Umbilical cord (tissue), 2 donors: ENCODE measurements at places on chromosomes 2 and 18. TPM values are rescaled to one million over a fixed set of nuclear protein-coding genes. Genes with fewer than 3 reads are reported as not detected.

The CTLA4 gene
- not detected for total RNA-seq

The REG1B gene
- total RNA-seq = 1.4 TPM

The SH3RF3 gene
- 7.5 TPM for total RNA-seq

The CCDC141 gene
- 5.3 TPM for total RNA-seq

The DSEL gene
- total RNA-seq = 14.9 TPM

The SCYGR7 gene
- total RNA-seq = not detected

The TMEM247 gene
- total RNA-seq = not detected

- no peak for DNase-seq
Observed at GRCh38 chr2:178513876-178514275, 33.6 kb downstream of the PLEKHA3 start.

DNA sequence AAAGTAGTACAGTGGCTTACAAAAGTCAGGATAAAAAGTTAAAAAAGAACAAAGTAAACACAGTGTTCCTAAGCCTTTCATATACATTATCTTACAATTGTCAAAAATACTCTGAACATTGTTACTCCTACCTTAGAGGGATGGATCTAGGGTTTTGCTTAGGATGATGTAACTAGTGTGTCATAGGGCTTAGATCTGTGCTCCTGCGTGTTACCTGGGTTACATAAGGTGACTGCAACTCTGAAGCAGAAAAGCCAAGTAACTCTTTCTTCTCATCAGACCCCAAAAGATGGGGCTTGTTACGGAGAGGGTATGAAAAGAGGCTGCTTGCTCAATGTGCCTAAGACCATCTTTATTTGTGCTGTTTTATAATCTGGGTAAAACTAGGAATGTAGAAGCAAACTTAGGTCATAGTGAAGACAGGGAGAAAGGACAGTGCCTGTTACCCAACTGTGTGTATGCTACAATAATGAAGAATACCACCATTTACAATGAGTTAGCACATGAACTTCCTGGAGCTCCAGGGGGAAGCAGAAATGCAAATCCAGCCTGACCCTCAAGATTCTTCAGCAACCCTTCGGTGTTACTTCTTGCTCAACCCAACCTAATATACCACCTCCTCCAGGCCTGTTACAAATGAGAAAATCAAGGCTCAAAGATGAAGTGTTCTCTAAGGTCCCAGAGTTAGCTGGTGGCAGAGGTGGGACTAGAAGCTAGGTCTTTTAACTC lies 42.0 kb upstream of the STK17B start:
- no peak for DNase-seq

DNA sequence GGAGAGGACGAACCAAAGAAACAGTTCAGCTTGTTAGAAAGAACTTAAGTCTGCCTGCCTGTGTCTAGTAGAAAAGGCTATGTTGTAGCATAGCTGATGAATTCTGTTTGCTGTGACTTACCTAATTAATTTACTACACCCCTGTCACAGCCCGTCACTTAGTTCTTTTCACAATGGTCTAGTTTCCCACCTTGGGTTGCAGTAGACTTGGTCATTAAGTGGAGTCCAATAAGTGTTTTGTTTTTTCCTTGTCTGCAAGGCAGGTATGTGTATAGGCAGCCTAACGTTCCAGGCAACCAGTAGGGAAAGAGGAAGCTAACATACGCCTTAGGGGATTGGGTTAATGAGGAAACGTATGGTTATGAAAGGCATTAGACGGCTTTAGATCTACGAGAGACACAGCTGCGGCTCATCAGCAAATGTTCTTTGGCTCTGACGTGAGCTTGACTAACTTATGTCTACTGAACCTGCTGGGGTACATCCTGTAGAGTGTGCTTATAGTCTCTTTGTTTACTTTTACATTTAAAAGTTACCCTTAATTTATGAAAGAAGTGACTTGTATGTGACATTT lies 180.1 kb downstream of the PRPF40A start:
- DNase-seq = peak; percentile 44

DNA sequence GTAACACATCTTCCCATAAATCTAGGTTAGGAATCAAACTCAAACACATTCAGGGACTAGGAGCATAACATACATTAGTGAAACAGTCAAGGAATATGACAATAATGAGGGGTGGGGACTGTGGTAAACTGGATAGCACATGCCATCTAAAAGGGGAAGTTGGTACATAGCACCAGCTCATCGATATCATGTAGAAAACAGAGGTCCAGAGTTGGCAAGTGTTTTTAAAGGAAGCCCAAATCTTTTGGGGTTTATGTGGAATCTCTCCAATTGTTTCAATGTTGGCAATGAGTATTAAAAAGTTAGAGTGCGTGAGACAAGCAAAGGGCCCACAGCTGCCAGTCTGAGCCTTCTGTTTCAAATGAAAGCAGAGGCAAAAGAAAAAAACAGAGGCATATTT lies 24.4 kb downstream of the KLF7 start:
- no peak for DNase-seq

- no peak for DNase-seq
Observed at GRCh38 chr2:23487735-23488492, 102.9 kb downstream of the KLHL29 start.

- DNase-seq = no peak
Observed at GRCh38 chr18:60755134-60755533, 382.6 kb upstream of the MC4R start.

GRCh38 chr2:120228503-120228902 lies 5.3 kb upstream of the TMEM185B start:
- peak; percentile 16 for DNase-seq

- no peak for DNase-seq
Observed at GRCh38 chr2:168740360-168740759, 62.1 kb upstream of the NOSTRIN start.

- no peak for DNase-seq
Observed at GRCh38 chr2:183000846-183001245, 37.4 kb downstream of the NCKAP1 start.

GRCh38 chr2:68839260-68839833 lies 31.9 kb downstream of the BMP10 start:
- DNase-seq = no peak

DNA sequence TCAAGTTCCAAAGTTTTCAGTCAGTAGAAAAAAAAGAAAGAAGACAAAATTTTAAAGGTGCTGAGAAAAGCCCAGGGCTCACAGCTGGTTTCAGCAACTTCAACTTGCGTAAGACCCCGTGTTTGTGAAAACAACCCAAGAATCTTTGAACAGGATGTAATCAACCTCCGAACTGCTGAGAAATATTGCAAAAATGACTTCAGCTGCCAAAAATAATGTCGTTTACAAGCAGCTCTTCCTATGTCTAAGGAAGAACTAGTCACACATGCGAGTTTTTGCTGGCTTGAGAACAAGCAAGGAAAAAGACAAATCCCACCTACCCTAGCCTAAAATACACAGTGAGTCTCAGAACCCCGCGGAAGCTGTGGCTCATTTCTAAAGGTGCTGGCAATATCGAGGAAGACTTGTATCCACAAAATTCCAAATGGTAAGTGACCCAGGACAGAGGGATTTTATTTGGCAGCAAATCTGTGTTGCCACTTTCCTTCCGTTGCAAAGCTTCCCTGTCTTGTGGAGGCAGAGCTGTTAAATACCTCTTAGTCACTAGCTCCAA lies 59.8 kb upstream of the SLC8A1 start:
- DNase-seq = peak; percentile 63

DNA sequence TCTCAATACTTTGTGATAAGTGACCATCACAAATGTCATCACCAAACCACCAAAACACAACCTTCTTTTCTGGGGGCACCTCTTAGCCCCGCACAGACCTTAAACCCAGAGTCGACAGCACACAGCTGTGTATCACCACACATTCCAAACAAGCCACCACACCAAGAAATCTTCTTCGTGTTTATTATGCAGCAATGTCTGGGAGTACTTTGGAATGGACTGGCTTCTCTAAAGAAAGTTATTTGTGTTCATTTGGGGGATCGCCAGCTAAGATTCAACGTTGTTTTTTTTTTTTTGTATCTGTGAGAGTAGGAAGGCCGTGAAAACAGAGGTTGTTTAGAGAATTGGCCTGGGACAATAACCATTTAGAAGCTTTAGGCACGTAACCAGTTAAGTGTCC lies 1.1 kb upstream of the MTA3 start:
- peak; percentile 42 for DNase-seq

DNA sequence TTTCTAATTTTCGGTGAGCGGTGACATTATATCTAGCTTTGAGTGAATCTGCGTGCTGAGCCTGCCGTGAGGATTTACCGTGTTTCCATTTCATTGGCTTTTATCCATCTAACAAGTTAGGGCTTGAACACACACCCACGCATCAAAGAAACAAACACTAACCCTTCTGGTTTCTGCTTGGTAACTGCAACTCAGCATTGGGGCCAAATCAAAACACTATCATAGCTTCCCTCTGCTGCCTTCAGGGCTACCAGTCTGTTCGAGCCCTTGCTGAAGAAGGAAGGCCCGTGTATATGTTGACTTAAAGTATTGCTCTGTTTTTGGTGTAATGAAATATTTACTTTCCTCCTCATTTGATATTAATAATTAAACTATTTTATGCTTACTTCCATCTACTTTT lies 227.2 kb downstream of the PHLPP1 start:
- DNase-seq = no peak

- peak; percentile 39 for DNase-seq
Observed at GRCh38 chr2:158414538-158414937, 42.0 kb downstream of the CCDC148 start.

- no peak for DNase-seq
Observed at GRCh38 chr2:104430359-104430740, 423.6 kb upstream of the POU3F3 start.

DNA sequence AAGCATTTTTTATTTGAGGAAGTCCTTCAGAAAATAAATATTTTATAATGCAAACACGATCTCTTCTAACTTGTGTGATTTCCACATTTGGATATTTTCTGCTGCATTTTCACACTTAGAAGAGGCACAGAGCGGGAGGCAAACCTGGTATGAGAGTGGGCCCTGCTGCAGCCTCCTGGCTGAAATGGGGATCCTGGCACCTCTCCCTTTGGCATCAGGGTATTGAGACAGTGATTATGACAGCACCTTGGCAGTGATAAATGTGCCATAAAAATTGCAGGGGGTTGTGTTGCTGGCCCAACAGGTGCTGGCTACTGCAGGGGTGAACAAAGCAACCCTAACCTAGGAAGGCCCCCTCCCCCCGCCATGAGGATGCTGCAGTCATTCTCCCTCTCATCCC lies 128.6 kb downstream of the TSN start:
- DNase-seq = no peak

DNA sequence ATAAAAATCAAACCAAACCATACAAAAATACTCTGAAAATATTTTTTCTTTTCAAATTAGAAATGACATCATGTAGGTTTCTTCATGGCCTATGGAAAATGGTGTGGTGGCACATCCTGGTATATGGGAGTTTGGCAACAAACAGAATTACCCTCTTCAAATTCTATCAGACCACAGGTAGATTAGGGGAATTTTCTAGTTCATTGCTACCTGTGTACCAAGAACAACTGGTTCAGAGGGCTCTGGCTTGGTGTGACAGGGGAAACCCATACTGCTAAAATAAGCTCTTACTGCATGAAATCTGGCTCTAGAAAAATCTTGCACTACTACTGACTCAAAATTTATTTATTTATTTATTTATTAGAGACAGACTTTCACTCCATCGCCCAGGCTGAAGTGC lies 63.4 kb upstream of the PELI1 start:
- no peak for DNase-seq

GRCh38 chr2:146238254-146238966 lies 1606.4 kb upstream of the ACVR2A start:
- DNase-seq = no peak

- peak; percentile 58 for DNase-seq
Observed at GRCh38 chr2:106085181-106085940, 108.7 kb downstream of the UXS1 start.
